ENCODE measurements at places on chromosomes 4 and X.

GRCh38 chrX:110006821-110007375, 4.0 kb downstream of the TMEM164 start:
- DNase-seq = no peak

GRCh38 chr4:87521757-87522374, 7.3 kb downstream of the SPARCL1 start:
- no peak for DNase-seq

DNA sequence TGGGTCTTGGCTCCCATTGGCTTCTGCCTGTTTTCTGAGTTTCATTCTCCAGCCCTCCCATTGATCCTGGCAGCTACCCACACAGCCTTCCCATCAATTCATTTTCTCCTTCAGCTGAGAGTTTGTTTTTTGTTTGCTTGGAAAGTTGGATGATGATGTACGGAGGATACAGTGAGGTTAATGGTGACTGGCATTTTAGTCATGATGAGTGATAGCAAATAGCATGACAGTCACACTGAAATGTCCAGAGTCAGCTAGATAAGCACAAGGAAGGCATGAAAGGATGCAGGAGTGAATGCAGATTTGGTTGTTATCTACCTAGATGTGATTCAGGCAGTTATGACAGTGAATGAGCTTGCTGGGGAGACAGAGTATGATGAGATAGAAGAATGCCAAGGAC, 30.6 kb upstream of the LCORL start:
- DNase-seq = no peak

DNA sequence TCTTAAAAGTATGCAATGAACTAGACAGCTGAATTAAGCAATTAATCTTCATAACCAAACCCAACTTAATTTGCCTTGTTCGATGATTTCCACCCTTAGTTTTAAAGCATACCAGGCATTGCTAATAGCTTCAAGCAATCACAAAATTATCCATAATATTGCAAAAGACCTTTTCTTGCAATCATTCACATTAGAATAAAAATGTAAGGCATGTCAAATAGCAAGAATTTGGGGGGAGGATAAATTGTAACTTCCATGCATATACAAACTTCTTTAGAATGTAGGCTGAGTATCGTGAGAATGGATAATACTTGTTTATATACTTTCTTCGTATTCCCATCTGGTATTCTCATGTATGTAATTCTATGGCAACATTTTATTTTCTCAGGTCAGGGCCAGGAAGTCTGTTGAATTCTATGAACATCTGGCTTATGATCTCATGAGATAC, 28.7 kb upstream of the BMP2K start:
- DNase-seq = no peak

- no peak for DNase-seq
These were observed 7.1 kb downstream of the CCDC160 start for GRCh38 chrX:134244043-134244442.

GRCh38 chr4:116150152-116150551, 935.2 kb downstream of the TRAM1L1 start:
- no peak for DNase-seq

DNA sequence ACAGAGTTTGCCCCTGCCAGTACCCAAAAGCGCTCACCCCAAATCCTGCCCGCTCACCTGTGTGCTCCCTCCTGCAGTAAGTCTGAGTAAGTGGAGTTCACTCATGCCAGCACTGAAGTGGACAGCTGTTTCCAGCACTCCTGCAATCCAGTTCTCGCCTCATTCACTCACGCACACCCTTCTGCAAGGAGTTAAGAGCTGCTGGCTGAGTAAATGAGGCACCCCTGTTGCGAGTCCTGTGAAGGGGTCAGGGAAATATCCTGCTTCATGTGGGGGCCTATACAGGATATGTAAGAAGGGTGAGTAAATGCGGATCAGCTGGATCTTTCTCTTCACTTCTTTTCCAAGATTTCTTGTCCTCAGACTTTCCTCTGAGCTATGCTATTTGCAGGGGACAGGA, 23.5 kb downstream of the CXCL8 start:
- DNase-seq = no peak
